ENCODE measurements at places on chromosomes 13 and 19. TPM values are rescaled to one million over a fixed set of nuclear protein-coding genes. Genes with fewer than 3 reads are reported as not detected.

Gene PIAS4
- 21.4 TPM for total RNA-seq

Gene CD37
- total RNA-seq = not detected

Gene CABP5
- not detected for total RNA-seq

Gene SNRPD2
- 155 TPM for total RNA-seq

Gene IL4I1
- total RNA-seq = 0.29 TPM

Gene PRSS57
- total RNA-seq = not detected

Gene UBE2L5
- total RNA-seq = 0.59 TPM

Gene CPB2
- total RNA-seq = not detected

Data from osteoblast (primary cell).